ENCODE measurements at places on chromosomes 13 and 19.

- no peak for DNase-seq
Observed at GRCh38 chr13:33710924-33711323, 107.0 kb upstream of the RFC3 start.

GRCh38 chr13:36344886-36345437 lies 1.2 kb downstream of the SPART start:
- no peak for DNase-seq

GRCh38 chr13:102033857-102034331 lies 368.0 kb downstream of the FGF14 start:
- DNase-seq: no peak

DNA sequence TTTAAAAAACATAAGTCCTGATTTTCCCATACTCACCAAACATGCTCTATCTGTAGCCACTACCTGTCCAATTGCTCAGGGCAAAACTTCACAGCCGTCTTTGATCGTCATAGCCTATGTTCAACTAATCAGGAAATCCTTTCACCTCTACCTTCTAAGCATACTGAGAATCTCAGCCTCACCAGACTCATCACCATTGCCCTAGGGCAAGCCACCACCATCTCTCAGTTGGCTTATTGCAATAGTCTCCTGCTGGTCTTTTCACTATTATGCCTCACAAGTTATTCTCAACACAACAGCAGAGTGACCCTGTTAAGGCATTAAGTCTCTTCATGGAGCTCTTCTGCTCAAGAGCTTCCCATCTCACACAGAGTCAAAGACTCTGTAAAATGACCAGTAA lies 260.4 kb upstream of the MAB21L1 start:
- no peak for DNase-seq

DNA sequence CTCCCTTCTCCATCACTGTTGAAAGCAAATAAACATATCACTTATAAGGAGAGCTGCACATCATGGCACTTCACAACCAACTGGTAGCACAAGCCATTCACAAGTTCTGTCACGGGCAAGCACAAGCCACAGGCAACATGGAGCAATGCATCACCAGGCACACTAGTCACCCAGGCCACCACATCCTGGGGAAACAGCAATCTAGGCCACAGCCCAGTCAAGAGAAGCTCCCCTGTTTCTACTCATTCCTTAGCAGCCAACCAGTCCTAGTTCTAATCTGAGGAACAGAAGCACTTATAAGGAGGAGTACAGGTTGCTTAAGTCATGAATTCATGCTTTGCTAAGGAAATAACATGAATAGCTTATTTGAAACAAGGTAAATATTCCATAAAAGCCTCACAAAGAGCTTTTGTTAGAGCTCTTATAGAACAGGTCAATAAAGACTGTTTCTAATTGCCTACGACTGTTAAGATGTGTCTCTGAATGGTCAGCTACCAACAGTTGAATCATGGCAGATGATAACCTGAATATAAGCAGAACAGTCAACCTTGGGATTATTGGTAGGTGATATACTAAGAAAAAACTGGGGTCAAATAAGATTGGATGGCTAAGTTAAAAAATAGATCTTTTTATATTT lies 169.0 kb downstream of the TBC1D4 start:
- DNase-seq: peak; percentile 88

Measured in T-helper 2 cell (primary cell).